ENCODE measurements at places on chromosomes 7 and 10.

DNA sequence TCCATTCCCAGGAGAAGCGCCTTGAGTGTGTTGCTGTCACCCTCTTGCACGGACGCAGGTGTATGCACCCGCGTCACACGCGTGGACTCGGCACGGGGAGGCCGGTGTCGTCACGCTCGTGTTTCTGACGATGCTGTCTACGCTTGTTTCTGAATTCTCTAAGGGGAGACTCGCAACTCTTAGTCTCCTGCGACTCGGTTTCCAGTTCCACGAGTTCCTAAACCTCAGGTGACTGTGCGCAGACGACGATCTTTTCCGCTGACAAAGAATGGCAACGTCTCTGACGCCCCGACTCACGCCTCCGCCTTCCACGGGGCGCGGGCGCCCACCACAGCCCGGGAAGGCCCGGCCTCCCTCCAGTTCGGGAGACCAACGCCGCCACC is 579 bp downstream of the IDI1 start:
- DNase-seq = peak; percentile 49

DNA sequence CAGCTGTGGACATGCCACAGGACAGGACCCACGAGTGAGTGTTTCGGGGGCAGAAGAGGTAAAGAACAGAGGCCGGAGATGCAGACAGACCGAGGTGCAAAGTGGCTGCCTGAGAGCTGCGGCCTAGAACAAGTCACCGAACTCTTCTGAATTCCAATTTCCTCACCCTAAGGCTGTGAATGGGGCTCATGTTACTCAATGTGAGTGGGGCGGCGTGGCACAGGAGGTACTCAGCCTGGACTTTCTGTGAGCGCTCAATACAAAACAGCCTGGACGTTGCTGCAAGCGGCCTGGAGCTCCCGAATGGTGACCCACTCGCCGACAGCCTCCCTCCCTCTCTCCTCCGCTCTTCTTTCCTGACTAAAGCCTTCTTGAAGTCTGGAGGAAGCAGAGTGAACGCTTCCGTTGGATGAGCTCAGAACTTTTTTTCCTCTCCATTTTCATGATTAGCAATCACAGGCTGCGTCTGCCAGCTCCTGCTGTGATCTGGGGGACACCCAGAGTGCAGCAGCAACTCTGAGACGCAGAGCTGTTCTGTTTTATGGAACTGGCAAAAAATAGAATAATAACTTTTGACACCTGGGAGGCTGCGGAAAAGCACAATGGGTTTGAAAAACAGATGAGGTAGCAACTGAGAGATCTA is 108.5 kb downstream of the PTPRN2 start:
- no peak for DNase-seq

GRCh38 chr10:101933976-101934375 is 90.4 kb upstream of the KCNIP2 start:
- DNase-seq = no peak

- DNase-seq = no peak
Measured at GRCh38 chr7:80146545-80147182, 12.0 kb downstream of the GNAI1 start.

GRCh38 chr7:157876469-157877285 is 539.9 kb downstream of the DNAJB6 start:
- no peak for DNase-seq

DNA sequence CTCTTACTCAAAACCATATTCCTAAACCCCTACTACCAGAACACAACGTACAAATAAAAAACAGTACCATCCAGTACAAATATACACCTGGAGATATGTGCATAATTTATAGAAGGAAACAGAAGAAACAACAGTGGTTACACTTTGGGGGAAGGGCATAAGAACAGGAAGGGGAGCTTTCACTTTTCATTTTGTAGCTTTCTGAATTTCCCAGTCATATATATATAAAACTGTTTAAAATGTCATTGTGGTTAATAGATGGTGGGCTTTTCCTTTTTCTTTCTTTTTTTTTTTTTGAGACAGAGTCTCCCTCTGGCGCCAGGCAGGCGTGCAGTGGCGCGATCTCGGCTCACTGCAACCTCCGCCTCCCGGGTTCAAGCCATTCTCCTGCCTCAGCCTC is 47.2 kb downstream of the MALSU1 start:
- no peak for DNase-seq

DNA sequence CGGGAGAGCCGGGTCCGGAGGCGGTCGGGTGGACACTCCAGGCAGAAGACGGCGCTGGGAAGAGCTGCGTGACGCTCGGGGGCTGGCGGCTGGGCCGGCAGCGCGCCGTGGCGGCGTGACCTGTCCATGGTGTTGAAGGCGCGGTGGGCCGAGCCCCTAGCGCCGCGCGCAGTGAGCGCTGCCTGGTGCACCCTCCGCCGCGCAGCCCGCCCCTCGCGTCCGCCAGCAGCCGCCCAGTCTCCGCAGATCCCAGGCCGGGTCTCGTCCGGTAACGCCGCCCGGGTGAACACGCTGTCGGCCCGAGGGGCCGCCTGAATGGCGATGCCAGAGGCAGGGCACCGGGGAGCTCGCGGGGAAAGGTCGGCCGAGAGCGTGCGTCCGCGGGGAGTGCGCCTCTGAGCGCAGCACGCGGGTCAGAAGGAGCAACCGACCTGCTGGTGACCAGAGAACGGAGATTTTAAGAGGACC is 657 bp upstream of the TMEM178B start:
- DNase-seq = peak; percentile 68

- no peak for DNase-seq
Measured at GRCh38 chr7:157814931-157815705, 478.3 kb downstream of the DNAJB6 start.

DNA sequence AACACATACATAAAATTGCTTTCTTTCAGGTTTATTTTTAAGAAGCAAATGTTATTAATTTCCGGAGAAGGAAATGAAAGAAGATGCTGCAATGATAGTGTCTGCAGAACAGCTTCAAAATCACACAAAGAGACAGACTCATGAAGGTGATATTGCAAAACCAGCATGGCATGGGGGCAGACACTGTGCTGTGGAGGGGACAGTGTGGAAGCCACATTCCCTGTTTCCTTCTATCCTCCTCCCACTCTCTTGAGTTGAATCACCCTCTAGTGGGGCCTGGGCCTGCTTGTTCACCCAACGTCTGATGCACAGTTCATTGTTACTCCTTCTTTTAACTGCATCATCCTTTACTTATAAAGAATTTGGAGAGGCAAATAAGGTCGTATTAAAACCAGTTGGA is 104.0 kb upstream of the INSIG1 start:
- DNase-seq = no peak

DNA sequence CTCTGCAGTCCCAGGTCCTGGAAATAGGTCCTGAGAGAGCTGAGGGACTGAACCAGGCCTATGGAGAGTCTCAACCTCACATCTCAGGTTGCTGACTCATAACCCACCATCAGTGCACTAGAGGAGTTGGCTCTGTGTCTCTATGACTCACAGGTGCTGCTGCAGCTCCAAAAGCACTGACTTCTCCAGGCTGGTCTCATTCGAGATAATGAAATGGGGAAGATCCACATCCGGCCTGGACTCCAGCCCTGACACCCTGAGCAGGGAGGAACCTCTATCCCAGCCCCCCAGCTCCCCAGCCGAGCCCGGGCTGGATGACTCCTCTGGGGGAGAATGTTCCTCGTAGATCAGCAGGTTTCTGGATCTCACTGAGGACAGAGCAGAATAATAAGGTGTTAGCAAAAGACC is 35.5 kb upstream of the DGKI start:
- peak; percentile 100 for DNase-seq

GRCh38 chr7:94297397-94297838 is 97.3 kb upstream of the COL1A2 start:
- DNase-seq = peak; percentile 97

GRCh38 chr7:114519240-114519639 is 104.6 kb downstream of the FOXP2 start:
- no peak for DNase-seq

GRCh38 chr10:103197174-103197573 is 4.1 kb upstream of the NT5C2 start:
- DNase-seq = peak; percentile 86

- no peak for DNase-seq
Measured at GRCh38 chr7:2256306-2257045, 14.4 kb downstream of the NUDT1 start.

- peak; percentile 63 for DNase-seq
Measured at GRCh38 chr10:80196270-80196949, 8.9 kb downstream of the ANXA11 start.

- DNase-seq = no peak
Measured at GRCh38 chr7:155168597-155169480, 98.7 kb downstream of the HTR5A start.
